T-helper 17 cell (primary cell): ENCODE measurements at places on chromosomes 2 and 18.

DNA sequence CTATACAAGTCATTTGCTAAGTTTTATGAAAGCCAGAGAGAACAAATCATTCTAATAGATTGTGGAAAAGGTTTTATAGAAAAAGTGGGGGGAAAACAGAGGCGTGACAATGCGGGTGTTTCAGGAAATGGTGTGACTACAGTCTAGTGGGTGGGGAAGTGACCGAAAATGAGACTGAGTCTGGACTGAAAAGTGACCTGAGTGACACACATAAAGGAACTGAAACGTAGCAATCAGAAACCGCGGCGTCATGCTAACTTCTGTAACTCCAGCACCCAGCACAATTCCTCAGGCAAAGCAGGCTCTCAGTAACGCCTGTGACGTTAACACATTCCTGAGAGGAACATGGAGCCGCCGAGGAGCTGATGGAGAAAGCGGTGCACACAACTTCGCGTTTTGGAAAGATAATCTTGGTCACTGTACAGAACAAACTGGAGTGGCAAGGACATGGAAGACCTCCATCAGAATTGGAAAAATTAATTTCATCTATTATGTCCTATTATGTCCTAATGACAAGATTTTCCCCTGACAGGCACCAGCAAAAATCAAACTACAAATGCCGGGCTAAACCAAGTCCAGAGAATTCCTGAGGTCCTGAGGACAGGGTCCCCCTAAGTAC is 1.4 kb upstream of the CD226 start:
- no peak for DNase-seq

DNA sequence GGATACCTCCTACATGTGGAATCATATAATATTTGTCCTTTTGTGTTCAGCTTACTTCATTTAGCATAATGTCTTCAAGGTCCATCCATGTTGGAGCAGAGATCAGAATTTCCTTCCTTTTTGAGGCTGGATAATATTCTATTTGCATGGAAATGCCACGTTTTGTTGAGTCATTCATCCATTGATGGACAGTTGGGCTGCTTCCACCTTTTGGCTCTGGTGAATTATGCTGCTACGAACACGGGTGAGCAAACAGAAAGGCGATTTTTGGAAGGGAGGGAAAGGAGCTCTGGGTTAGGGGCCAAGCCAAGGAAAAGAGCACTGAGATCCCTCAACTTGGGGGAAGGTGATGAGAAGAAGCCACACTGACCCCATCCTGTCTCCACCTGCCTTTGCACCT is 260.5 kb downstream of the TNS1 start:
- DNase-seq = no peak

DNA sequence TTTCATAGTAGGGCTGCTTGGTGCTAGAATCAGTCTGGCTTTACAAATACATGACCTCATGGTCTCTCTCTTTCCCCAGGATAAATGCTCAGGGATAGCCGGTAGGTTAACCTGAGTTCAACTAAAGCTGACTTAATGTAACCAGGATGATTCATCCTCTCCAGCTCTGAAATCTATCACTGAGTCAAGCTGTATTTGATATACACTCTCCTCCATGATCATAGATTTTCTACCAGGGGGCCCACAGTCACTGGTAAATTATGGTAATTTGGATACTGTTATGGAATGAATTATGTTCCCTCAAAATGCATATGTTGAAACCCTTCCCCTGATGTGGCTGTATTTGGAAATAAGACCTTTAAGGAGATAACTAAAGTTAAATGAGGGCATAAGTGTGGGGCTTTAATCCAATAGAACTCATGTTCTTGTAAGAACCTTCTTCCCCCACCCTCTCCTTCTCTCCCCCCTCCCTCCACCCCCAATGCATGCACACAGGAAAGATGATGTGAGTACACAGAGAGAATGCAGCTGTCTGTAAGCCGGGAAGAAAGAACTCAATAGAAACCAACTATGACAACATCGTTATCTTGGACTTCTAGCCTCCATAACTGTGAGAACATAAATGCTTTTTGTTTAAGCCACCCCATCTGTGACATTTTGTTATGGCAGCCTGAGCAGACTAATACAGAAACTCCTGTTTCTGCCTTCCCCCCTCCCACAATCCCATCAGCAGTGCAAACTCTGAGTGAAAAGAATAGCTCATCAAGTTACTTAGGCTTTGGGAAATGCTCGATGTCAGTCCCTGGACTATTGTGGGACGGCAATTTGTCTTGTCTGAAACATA is 134.9 kb upstream of the KYNU start:
- no peak for DNase-seq

GRCh38 chr2:155692106-155692505 is 640.4 kb downstream of the NR4A2 start:
- DNase-seq = no peak

- DNase-seq = no peak
Observed at GRCh38 chr2:145325485-145325884, 805.6 kb upstream of the ZEB2 start.

DNA sequence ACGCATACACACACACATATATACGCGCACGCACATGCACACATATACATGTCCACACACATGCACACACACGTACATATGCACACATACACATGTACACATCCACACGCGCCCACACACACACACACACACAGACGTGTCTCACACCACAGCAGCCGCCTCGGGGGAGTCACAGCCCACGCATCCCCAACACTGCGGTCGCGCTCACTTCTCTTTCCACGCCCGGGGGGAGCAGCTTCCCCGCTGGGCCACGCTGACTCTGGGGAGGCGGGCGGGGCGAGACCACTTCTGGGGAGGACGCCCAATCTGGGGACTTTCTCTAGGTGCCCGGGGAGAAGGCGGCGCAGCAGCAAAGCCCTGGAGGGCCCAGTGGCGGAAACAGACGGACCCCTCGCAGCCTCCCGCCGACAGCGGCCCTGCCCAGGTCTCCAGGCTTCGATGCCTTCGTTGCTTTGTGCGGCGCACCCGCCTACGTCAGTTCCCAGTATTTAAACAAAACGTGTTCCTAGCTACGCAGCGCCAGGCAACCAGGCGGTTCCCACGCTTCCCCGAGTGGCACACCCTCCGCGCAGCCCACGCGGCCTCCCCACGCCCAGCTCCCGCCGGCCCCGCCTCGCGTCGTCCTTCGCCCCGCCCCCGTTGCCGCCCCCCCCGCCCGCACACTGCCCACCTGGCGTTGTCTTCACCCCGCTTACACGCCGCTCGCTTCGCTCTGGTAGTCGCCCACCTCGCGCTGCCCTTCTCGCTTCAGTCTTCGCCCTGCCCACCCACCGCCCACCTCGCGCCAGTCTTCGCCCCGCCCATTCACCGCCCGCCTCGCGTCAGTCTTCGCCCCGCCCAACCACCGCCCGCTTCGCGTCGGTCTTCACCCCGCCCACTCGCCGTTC is 810 bp upstream of the RBFA start:
- peak; percentile 70 for DNase-seq

GRCh38 chr18:10230072-10230471 is 224.4 kb upstream of the APCDD1 start:
- no peak for DNase-seq

DNA sequence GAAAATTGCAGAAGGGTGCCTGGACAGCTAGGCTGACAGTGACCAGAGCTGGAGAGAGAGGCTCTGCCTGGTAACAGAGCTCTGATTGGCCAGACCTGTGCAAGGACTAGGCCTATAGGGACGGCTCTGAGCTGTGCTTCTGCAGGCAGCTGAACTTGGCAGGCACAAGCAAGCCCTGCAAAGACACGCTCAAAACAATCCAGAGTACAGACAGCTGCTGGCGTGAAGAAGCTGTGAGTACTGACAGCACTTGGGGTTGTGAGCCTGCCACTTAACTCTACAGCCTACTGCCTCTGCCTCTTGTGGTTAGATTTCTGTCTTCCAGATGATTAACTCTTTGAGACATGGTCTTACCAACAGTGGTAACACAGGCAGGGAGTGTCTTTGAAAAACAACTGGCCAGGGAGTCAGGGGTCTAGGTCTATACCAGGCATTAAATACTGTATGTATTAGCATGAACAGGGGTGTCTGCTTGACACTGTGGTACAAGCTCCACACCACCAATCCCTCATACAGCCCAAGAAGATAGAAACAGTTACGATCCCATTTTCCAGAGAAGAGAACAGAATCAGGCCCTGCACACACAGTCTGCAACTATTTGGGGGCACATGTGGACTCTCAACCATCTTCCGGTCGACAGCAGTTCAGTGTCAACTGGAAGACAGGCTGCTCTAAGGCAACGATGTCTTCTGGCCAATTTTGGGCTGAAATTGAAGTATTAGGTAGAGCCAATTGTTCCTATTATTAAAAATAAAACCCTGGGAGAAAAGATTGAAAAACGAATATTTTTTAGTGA is 568.4 kb downstream of the TNS1 start:
- DNase-seq = no peak

- DNase-seq = no peak
Observed at GRCh38 chr18:47986620-47987387, 56.3 kb upstream of the SMAD2 start.
